Neural crest cell (in vitro differentiated cells): ENCODE measurements at places on chromosomes 2 and 18.

DNA sequence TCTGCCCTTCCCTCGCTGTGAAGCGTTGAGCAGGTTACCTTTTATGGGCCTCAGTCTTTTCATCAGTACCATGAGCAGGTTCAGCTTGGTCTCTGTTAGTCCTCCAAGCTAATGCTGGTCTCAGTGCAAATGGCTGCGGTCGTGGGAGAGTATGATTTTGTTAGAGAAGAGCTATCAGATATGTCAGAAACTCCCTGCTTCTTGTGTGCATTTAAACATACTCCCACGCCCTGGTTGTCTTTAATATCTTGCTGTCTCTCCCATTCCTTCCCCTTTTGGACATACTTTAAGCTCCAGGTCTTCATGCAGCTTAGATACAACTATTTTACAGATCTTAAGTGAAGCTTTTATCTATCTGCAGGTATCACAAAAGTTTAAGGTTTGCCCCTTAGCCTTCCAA, 62.9 kb downstream of the EFR3B start:
- no peak for DNase-seq

GRCh38 chr2:152565884-152566727, 151.2 kb downstream of the PRPF40A start:
- DNase-seq: no peak

DNA sequence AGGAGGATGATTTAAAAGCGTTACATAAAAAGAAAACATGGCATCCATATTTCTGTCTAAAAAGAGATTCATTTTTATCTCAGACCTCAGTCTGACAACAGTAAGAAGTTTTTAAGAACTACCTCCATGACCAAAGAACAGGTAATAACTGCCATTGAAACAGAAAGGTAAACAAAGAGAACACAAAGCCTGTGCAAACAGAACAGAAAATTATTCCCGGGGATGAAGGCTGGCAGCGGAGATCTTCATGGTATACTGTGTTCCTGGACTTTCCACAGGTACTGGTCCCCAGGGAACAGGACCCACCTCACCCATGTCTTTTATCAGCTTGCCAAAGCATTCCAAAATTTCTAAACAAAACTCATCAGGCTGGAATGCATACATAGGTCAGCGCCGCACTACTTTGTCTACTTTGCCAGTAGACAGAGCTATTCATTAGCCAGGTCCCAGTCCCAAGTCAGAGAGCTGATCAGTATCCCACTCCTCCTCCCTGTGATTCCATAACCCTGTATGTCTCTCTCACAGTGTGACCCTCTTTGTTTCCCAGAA, 277.3 kb downstream of the MBD2 start:
- no peak for DNase-seq

DNA sequence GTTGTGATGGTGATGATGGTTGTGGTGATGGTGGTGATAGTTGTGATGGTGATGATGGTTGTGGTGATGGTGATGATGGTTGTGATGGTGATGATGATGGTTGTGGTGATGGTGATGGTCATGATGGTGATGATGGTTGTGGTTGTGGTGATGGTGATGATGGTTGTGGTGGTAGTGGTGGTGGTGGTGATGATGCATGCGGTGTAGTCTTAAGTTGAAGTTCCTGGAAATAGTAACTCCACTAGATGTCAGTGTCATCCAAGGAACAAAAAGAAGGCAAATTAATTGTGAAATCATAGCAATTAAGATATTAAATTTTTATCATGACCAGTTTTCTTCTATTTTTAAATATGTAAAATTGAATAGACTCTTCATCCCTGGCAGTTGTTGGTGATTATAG, 309.2 kb downstream of the AGAP1 start:
- DNase-seq: no peak

- DNase-seq: no peak
Measured at GRCh38 chr18:21210278-21210677, 31.8 kb upstream of the GREB1L start.

GRCh38 chr2:185337033-185337432, 401.6 kb upstream of the FSIP2 start:
- DNase-seq: no peak

- no peak for DNase-seq
Measured at GRCh38 chr2:37325625-37326071, 1.0 kb upstream of the PRKD3 start.

DNA sequence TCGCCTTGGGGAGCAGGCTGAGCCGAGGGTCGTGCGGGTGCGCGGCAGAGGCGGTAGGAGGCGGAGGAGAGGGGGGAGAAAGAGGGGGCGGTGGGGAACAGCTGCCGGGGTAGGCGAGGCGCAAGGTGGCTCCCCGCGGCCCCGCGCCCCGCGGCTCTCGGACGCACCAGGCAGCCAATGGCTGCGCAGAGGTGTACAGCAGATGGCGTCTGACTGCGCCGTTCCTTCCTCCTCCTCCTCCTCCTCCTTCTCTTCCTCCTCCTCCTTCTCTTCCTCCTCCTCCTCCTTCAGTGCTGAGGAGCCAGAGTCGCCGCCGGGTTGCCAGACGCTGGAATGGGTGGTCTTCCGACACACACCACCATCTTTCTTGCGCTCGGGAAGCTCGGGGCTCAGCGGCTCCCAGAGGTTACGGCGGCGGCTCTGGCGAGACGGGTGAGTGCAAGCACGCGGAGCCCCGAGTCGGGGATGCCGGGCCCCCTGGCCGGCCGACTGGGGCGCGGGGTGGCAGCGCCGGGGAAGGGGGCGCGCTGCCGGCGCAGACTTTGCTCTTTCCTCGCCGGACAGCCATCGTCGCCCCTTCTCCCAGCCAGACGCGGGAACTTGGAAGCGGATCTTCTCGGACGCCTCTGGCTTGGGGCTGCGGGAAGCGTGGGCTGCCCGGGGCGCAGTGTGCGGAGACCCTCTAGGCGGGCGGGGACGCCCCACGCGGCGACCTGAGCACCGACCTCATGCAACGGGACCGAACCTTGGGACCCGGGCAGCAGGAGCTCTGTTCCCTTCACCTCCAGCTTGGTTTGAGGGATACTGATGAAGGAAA, at the start of gene THSD7B:
Gene THSD7B, plus strand, starts transcription at position 290 of the 817 bp plus-strand sequence. CDS start 116,634 bp downstream, outside the sequence.
- DNase-seq: peak; percentile 18

DNA sequence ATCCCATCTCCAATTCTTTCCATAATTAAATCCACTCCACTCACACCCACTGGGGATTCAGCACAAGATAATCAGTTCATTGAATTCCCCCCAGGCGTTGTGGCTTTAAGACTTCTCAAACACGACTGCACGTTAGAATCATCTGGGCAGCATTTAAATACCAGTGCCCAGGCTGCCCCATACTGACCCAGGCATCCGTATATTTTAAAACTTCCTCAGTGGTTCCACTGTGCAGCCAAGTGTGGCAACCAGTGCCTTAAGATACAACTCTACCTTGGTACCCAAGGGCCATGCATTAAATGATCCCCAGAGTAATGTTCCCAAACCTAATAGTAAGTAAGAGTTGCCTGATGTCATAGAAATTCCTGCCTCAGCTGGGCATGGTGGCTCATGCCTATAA, 54.3 kb upstream of the BZW1 start:
- no peak for DNase-seq
